ENCODE measurements at places on chromosomes 12 and 14. TPM values are rescaled to one million over a fixed set of nuclear protein-coding genes. Genes with fewer than 3 reads are reported as not detected.
A peak's percentile ranks its signal among the peaks of the same experiment; 100 is the strongest.

- peak; percentile 80 for DNase-seq
Observed at GRCh38 chr12:110100315-110100970, 23.7 kb upstream of the IFT81 start.

DNA sequence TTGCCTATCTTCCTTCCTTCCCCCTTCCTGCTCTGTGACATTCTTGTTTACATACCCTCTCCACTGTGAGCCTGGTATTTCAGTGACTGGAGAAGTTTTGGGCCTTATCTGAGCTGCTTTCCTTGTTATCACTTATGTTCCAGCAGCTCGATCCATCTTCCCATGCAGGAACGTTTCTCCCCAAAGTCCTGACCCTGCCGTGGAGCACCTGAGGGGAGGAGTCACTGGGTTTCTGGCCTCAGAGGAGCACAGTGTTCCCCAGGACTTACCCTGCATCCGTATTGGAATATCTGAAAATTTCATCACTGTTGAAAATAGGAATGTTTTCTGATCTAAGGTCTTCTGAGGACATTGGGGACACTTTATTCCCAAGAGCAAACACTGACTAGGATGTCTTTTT is 141.8 kb downstream of the CACNA1C start:
- DNase-seq = no peak

SLC16A7 gene
- 7.5 TPM for total RNA-seq

- DNase-seq = no peak
Observed at GRCh38 chr14:84323978-84324377, 1206.0 kb upstream of the FLRT2 start.

GRCh38 chr14:76486251-76486743 is 110.4 kb downstream of the ESRRB start:
- DNase-seq = peak; percentile 59

DNA sequence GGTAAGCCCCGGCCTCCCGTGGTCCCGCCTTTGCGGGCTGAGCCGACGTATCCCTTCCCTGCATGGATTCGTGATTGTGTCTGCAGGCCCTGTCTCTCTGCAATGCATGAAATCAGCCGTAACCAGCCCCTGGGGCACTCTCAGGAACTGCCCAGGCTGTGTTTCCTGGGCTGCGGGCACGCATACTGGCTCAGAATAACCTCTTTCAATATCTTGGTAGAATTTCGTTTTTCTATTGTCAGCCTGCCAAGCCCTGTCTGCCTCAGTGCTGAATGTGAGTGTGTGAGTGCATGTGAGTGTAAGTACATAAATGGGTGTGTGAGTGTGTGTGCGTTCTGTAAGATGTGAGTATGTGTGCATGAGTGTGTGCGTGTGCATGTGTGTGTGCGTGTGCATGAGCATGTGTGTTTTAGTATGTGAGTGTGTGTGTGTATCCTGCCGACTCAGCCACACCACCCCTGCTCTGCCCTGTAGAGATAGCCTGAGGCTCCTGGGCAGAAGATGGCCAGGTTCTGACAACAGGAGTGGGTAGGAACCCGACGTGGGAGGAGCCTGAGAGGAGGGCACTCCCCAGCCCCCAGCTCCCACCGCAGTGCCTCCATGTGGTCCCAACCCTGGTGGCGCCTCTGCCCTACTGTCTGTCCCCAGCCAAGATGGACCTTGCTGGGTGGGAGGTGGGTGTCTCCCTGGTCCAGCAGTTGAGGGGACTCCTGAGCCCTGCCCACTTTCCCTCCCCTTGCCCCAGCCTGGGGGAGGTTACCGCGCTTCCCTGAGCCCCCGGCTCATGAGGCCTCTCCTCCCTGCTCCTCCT is 268.8 kb downstream of the ADGRD1 start:
- DNase-seq = no peak
